Activated T-helper 1 cell treated with anti-CD3 and anti-CD28 coated beads, Interleukin-2, amount 50 U/mL, for 16 hours (primary cell): ENCODE measurements at places on chromosomes 11 and 22.

DNA sequence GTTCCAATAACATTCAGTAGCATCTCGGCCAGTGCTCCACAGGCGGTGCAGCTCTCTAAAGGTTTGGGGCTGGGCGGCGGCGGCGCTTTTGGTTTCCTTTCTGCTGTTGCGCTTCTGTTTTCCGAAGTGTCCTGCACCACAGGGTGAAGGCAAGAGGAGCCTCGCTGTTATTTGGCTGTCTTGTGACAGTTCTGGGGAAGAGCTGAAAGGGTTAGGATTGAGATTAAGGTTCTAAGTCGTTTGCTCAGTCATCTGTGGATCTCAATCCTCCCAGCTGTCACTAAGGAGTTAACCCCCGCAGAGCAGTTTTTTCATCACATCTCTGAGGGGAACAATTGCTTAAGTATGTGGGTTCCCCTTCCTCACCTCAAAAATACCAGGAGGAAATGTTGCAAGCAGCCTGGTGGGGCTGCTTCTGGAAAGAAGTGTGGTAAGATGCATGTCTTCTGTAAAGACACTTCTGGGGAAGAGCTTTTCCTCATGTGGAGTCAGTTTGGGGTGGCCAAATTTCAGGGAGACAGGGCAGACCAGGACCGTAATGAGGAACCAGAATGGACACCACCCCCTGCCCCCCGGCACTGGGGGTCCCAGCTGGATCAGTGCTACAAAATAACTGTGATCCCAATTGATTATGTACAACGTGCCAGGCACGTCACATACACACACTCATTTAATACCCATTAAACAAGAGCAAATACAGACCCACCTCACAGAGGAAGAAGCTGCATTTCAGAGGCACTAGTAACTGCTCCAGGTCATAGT, 14.2 kb downstream of the TMEM121B start:
- DNase-seq: no peak

GRCh38 chr11:96229354-96229977, 113.5 kb downstream of the MAML2 start:
- no peak for DNase-seq

DNA sequence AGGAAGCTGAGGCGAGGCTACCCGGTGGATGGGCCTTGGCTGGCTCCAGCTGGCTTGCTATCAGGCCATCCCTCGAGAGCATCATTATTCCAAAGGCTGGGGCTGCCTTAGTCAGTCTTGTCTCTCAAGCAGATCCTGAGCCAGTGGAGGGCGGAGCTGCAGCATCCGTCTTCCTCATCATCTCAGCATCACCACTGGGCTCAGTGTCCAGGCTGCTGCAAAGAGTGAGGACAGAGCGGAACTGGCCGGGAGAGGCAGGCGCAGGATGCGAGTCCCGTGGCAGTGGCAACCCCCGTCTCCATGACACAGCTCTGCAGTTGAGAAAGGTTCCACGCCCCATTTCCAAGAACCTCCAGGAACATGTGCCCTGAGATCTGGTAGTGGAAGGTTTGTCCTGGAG, 4.4 kb downstream of the TP53I11 start:
- no peak for DNase-seq

- no peak for DNase-seq
Observed at GRCh38 chr22:37661160-37661924, 2.8 kb downstream of the PDXP start.

- no peak for DNase-seq
Observed at GRCh38 chr11:2921742-2922493, 7.3 kb downstream of the PHLDA2 start.

GRCh38 chr22:46798366-46799350, 36.2 kb downstream of the TBC1D22A start:
- peak; percentile 65 for DNase-seq

- no peak for DNase-seq
Observed at GRCh38 chr11:7668911-7669310, 4.4 kb downstream of the CYB5R2 start.

GRCh38 chr11:76574879-76575278, 95.7 kb downstream of the LRRC32 start:
- no peak for DNase-seq

- DNase-seq: no peak
Observed at GRCh38 chr11:88280673-88281316, 56.7 kb downstream of the CTSC start.

DNA sequence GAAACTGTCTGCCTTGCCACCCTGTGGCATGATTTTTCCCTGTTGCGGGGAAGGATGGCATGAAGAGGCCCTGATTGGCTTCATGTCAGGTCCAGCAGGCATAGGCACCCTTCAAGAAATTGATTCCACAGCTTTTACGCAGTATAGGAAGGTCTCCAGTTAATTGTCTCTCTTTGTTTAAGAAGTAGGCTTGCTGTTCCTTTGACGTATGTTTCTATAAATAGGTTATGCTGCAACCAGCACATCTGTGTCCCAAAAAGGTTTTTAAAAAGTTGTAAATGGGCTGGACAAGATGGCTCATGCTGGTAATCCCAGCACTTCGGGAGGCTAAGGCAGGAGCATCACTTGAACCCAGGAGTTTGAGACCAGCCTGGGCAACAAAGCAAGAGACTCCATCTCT, 62.6 kb downstream of the CD6 start:
- no peak for DNase-seq

DNA sequence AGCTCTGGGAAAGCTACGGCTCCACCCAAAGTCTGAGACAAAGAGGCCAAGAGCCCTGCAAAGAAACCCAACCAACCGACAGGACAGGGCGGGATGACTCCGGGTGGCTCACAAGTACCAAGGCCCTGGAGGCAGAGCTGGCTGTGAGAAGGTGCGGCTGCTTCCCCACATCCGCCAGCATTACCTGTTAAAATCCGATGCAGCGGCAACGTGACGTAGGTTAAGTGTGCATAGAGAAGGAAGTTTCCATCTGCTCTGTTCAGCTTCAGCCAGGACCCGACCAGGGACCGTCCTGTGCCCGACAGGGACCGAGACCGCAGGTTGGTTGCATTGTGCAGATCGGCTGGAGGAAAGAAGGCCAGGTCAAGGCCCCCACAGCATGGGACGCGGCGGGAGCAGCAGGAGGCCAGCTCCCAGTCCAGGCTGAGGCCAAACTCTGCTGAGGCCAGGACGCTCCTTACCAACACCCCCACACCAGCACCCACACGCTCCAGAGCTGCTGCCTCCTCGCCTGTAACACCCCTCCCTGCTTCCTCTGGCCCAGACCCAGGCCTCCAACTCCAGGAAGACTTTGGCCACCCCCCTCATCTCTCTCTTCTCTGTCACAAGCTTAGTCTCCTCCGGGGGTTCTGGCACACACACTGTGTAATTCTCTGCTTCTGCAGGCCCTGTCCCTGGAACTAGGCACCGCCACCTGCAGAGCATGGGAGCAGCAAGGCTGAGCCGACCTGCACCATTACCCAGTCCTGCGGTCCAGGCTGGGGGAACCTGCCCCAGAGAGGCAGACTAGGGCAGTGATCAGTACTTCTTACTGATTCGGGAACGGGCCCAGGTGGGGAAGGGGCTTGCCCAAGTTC, 34.1 kb downstream of the NUP50 start:
- no peak for DNase-seq

DNA sequence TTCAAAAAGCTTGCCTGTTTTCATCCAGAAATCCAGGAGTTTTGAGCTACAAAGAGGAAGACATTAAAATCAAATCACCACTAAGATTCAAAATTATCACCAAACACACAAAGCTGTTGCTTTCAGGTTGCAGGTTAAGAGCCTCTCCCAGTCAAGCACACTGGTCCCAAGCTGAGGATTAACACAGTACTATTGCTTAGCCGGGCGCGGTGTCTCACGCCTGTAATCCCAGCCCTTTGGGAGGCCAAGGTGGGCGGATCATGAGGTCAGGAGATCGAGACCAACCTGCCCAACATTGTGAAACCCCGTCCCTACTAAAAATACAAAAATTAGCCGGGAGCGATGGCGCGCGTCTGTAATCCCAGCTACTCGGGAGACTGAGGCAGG, 1165.1 kb downstream of the LRRC4C start:
- no peak for DNase-seq

GRCh38 chr11:88106666-88107065, 68.6 kb downstream of the RAB38 start:
- DNase-seq: no peak

DNA sequence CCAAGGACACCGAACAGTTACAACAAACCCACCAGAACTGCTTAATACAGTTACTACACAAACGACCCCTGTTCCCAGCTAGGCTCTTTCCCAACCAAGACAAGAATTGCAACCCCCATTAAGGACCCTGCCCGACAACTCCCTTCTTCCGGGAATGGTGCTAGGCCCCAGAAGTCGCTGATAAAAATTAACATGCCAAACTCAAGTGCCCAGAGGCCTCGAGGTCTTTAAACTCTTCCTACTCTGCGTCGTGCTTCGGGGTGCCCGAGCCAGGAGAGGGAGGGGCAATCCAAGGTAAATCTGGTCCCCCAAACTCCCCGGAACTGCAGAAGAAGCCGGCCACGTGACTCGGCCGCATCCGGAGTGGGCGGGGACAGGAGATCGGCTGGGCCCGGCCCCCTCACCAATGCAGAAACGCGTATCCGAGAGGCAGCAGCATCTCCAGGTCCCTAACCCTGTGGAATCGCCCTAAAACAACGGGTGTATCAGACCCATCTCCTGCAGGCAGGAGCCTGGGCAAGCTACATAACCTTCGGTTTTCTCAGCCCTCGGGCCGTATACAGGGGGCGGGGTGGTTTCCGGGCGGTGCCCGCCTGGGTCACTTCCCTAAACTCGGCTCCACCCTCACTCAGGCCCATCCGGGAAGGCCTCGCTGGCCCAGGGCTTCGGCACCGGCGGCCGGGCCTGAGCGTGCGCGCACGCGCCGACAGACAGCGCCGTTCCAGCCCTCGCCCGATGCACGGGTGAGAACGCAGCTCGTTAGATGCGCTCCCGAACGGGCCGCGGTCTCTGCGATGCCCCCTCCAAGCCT, 1.1 kb downstream of the CFL1 start:
- peak; percentile 76 for DNase-seq

DNA sequence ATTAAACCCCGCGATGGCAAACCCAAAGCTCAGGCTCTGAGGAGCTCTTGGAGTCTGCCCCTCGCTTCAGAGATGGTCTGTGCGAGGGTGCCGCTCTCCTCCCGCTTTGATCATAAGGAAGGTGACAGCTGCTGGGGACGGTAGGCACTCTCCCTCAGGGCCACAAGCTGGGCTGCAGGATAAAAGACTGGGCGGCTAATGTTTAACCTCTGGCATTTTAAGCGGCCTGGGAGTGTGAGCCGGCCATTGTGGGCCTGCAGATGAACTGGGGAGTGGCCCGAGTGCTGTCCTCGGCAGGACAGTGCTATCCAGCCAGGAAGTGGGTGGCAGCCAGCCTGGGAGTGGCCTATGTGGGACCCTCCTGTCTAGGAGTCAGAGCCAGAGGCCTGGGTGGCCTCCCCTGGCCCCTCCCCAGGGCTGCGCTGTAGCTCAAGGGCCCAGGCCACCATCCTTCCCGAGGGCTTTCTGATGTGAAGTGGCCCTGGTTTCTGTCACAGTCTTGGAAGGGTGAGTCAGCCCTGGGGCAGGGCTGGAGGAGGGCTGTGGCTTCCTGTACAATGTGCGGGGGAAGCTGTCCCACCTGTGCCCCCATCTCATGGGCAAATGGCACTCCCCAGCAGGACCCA, 58.7 kb upstream of the PRODH start:
- DNase-seq: no peak

- no peak for DNase-seq
Observed at GRCh38 chr11:132674151-132674550, 858.1 kb downstream of the OPCML start.

DNA sequence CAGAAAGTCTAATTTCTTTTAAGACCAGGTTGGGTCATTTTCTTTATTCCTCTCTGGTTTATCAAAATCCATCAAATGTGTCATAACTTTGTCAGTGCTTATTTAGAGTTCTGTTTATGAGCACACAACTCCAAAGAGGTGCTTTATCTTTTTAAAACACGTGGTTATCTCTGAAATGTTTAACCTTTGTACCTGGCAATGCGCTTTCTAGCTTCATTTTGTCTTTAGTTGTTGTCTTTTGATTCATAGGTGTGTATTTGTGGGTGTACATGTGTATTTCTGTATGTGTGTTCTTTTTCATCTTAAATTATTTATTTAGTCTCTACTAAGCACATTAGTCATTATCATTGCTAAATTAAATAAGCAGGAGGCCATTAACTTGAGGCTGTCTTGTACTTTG, 251.4 kb downstream of the JRKL start:
- no peak for DNase-seq

DNA sequence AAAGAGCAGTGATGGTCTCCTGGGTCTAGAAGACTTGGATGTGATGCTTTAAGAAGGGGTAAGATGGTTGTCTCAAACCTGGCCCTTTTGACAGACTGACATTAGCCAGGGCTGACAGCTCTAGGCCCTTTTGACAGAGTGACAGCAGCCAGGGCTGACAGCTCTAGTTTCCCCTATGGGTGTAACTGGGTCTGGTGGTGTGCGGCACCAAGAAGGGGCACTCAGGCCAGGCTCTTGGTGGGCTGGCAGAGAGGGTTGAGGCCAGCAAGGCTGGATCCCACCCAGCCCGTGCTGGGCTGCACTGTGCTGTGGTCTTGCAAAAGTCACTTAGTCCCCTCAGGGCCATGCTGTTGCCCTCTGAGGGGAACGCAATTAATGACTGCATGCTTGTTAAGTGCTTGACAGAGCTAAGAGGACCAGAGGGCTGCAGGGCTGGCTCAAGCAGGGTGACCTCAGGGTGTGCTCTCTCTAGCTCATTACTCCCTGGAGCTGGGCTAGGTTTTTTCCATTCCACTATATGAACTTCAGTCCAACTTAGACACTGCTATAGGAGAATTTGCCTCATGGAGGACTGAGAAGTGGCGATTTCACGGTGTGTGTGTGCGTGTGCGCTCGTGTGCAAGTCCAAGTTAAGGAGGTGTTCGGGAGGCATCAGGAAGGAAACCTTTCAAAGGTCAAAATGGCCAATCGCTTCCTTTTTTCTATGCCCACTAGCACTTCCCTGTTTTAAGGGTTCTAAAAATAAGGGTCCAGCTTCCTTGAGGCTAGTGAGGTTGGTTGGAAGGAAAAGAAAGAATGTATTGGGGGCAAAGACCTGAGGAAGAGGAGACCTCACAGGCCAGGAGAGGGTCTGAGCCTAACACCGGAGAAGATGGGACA, 4.4 kb downstream of the UBASH3B start:
- no peak for DNase-seq

- no peak for DNase-seq
Observed at GRCh38 chr22:44130076-44130711, 50.5 kb upstream of the PARVG start.
